ENCODE measurements at places on chromosomes 7 and 10. TPM values are rescaled to one million over a fixed set of nuclear protein-coding genes. Genes with fewer than 3 reads are reported as not detected.

Gene FAM171A1
- polyA plus RNA-seq = 9.2 TPM

Gene PROSER2
- polyA plus RNA-seq = 7.8 TPM

Gene CYTH3
- polyA plus RNA-seq = 49.3 TPM

Gene CUZD1
- 1.9 TPM for polyA plus RNA-seq

Gene GPR141
- 1.8 TPM for polyA plus RNA-seq

Gene C7orf33
- polyA plus RNA-seq = not detected

Gene HSPA14
- 41.5 TPM for polyA plus RNA-seq

Gene VPS37D
- 10.3 TPM for polyA plus RNA-seq

Gene SLC29A3
- 12.7 TPM for polyA plus RNA-seq

Gene LRGUK
- 16.1 TPM for polyA plus RNA-seq

Gene AGR3
- 2.0 TPM for polyA plus RNA-seq

Gene SH2B2
- 4.6 TPM for polyA plus RNA-seq

Gene SDK1
- polyA plus RNA-seq = 20.0 TPM

- DNase-seq = peak; percentile 89
These were observed 109.5 kb upstream of the TMEM72 start for GRCh38 chr10:44801383-44802327.

- DNase-seq = no peak
These were observed 27.7 kb upstream of the SEPHS1 start for GRCh38 chr10:13375791-13376190.

- no peak for DNase-seq
These were observed 17.2 kb downstream of the INHBA start for GRCh38 chr7:41685684-41686083.

- DNase-seq = no peak
These were observed 45.5 kb downstream of the CAV1 start for GRCh38 chr7:116570306-116570705.

GRCh38 chr7:55409482-55410225 is 44.5 kb downstream of the LANCL2 start:
- no peak for DNase-seq

DNA sequence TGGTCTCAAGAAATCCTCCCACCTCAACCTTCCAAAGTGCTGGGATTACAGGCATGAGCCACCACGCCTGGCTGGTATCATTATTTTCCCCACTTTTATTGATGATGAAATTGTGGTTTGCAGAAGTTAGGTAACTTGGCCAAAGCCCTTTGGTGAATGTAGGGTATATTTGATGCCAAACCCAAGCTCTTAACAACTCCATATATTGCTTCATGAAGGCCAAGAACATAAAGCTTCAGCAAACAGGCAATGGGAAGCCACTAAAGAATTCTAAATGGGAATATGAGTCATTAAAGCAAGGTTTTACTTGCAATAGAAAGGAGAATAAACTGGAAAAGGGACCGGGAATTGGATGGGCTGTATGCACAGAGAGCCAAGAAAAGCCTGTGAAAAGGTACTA is 142.7 kb downstream of the KMT2E start:
- no peak for DNase-seq

DNA sequence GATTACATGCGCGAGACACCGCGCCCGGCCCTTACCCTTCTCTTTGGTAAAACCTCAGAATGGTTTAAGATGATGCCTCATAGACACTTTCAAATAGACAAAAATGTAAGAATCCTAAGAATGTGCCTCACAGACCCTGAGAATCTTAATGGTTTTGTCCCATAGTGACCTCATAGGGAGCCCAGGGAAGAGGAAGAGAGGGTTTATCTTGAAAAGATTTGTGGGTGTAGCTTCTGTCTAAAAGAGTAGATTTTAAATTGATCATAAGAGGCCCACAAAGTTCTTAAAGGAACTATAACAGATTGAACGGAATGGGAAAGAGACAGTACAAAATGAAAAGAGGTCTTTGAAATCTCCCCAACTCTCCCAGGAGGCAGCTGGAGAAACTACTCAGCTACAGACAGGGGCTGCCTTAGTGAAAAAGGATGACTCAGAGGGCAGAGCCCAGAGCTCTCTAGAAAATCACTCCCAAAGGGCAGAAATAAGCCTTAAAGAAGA is 220.6 kb downstream of the ADRA2A start:
- no peak for DNase-seq

DNA sequence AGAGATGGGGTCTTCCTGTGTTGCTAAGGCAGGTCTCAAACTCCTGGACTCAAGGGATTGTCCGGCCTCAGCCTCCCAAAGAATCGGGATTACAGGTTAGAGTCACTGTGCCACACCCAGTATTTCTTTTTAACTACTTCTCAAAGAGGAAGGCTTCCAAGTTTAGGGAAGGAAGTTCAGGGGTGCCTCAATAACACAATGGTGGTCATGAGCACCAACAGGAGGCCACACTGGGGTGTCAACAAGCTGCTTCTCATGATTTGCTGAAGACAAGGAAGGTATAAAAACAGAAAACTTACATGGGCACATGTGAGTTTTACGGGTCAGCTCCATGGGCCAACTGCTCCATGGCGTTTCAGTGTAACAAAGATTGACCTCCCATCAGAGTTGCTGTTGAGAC is 160.5 kb downstream of the TNS3 start:
- no peak for DNase-seq

DNA sequence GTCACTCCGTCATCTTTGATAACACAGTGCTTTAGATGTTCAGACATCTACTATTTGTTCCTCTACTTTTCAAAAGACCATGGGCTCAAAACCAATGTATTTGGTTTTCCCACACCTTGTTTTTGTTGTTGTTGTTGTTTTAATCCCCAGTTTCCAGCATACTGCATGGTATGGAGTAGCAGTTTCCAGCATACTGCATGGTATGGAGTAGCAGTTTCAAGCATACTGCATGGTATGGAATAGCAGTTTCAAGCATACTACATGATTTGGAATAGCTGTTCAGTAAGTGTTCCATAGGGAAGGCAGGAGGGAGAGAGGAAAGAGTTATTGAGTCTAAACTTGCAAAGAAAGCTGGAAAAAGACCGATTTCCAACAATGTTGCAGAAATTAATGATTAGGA is 314.3 kb upstream of the PRKCQ start:
- no peak for DNase-seq

DNA sequence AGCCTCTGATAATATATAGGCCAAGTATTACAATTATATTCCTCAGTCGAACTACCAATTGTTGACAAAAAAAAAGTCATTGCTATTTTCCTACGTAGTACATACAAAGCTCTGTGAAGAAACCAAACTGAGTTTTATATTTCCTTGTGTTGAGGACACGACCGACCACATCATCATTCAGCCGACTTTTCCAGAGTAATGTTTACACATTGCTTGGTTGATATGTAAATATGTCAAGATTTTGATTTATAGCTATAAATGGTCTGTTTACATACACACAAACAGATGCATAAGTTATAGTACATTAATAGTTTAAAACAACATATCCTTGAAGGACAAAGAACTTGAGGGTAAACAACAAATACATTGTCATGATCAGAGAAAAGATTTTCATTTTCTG is 121.5 kb downstream of the CRPPA start:
- DNase-seq = no peak

DNA sequence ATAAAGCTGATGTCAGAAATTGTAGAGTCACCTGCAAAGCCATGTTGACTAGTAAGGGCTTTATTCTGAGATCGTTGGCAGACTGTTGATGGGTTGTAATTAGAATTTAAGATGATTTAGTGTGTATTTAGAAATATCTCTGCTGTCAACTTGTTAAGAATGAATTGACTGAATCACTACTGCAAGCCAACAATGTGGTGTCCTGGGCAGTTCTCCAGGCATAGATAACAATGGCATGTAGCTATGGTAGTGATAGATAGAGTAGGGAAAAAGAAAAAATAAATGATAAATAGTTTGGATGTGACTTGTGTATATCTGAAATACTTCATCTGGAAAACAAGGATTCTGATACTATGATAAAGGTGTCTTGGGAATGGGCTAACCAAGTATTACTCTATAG is 640.2 kb downstream of the ARL4A start:
- DNase-seq = no peak

- DNase-seq = no peak
These were observed 52.8 kb downstream of the C10orf90 start for GRCh38 chr10:126617733-126618132.

DNA sequence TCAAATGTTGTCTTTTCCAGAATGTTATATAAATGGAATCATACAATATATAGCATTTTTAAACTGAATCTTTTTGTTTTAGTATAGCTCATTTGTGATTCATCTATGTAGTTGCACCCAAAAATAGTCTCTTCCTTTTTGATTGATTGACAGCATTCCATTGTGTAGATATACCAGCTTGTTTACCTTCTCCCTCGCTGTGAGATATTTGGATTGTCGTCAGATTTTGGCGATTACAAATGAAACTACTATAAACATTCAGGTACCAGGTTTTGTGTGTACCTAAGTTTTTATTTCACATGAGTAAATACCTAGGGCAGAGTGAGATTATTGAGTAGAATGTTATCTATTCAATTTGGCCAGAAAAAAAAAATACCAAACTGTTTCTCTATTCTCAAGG is 584.7 kb upstream of the SORCS1 start:
- no peak for DNase-seq

GRCh38 chr10:128429835-128430513 is 303.8 kb upstream of the MKI67 start:
- no peak for DNase-seq

DNA sequence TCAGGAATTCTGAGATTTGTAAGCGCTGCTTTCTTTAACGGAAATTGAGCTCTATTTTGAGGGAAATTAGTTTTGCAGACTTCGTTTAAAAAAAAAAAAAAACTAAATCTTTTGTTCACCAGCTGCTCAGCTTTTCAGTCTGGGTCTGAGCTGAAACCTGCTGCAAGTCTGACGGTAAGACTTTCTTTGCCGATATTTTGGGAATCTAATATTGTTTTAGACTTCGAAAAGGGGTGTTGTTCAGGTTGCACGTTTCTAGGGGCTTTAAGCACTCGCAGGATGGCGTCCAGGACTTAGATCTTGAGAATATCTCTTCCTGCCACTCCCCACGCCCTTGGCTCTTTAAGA is 1.8 kb upstream of the MEOX2 start:
- DNase-seq = no peak

- no peak for DNase-seq
These were observed 3.3 kb downstream of the NUDT13 start for GRCh38 chr10:73113551-73113950.

DNA sequence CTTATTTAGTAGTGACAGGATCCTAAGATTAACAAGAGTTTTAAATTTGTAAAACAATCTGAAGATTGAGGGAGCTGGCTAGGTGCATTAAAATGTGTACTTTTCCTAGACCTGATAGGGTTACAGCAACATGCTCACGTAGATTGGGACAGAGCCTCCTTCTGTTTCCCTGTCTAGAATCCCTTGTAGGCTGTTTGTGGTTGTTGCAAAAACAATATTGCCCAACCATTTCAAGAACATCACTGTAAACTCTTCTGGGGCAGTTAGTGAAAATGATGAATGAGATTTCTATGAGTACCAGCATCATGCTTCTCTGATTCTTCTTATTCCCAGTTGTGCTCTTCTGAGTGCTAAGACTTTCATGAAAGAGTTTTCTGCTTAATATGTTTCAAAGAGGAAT is 14.7 kb upstream of the CPED1 start:
- DNase-seq = no peak

DNA sequence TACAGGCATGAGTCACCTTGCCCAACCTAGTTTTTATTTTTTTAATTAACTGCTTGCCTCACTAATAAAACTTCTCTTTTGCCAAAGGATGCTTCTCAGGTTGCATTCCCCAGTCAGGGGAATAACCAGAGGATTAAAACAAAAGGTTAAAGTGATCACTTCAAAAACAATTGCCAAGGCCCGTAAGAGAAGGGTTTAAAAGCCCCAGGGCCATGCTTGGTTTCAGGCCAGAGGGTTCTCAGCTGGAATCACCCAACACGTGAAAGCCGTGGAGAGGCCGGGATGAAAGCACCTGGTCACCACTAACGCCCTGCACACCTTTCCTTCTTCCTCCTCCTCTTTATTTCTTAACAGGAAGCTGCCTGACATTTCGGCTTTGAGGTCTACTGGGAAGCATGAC is 587.5 kb downstream of the PTPRN2 start:
- no peak for DNase-seq

DNA sequence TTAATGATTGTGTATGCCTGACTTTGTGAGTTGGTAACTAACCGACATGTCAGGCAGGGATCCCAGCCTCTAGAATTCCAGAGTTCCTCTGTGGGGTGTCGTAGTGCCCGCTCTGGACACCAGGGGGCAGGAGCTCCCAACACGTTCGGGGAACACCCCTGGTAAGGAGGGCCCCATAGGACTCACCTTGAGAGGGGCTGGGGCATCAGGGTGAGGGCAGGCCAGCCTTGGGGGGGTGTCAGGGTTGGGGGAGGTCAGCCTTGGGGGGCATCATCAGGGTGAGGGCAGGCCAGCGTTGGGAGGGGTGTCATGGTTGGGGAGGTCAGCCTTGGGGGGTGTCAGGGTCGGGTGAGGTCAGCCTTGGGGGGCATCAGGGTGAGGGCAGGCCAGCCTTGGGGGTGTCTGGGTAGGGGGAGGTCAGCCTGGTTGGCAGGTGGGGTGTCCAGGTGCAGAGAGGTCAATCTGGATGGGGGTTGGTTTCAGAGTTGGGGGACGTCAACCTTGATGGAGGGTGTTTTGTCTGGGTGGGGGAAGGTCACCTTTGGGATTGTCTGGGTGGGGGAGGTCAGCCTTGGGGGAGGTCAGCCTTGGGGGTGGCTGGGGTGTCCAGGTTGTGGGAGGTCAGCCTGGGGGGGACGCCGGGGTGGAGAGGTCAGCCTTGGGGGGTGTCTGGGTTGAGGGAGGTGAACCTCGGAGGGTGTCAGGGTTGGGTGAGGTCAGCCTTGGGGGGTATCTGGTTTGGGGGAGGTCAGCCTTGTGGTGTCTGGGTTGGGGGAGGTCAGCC is 45.6 kb upstream of the SUN1 start:
- DNase-seq = peak; percentile 73

DNA sequence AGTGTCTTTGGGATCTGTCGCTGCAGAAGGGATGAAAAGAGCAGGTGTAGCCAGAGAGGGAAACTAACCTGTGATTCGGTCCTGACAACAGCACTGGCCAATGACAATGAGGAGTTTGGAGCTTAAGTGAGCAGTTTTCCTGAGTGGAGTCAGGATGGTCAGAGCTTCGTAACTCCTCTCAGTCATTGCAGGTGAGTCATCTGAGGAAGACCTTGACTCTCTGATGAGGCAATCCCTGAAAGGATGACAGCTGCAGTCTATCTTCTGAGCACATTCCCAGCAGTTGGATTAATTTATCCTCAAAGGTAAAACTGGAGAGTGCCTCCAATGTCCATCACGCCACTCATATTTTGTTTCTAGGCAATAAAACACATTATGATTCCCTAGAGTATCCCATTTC is 401.9 kb downstream of the POM121L12 start:
- no peak for DNase-seq

DNA sequence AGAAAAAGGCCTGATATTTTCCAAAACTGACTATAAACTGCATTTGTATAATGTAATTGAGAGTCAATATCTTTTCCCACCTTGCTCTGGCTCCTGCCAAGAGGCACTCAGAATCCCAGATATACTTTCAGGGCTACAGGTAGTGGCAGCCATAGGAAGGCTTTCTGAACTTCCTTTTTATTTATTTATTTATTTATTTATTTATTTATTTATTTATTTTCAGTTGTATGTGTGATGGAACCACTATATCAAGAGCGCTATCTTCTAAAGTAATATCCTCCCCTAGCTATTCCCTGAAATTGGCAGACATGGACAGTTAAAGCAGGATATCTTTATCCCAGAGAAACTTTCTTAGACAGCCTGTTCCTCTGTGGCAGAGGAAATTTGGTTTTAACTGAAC is 86.7 kb downstream of the SEMA3E start:
- DNase-seq = no peak
